ENCODE measurements at places on chromosomes 4 and X.

DNA sequence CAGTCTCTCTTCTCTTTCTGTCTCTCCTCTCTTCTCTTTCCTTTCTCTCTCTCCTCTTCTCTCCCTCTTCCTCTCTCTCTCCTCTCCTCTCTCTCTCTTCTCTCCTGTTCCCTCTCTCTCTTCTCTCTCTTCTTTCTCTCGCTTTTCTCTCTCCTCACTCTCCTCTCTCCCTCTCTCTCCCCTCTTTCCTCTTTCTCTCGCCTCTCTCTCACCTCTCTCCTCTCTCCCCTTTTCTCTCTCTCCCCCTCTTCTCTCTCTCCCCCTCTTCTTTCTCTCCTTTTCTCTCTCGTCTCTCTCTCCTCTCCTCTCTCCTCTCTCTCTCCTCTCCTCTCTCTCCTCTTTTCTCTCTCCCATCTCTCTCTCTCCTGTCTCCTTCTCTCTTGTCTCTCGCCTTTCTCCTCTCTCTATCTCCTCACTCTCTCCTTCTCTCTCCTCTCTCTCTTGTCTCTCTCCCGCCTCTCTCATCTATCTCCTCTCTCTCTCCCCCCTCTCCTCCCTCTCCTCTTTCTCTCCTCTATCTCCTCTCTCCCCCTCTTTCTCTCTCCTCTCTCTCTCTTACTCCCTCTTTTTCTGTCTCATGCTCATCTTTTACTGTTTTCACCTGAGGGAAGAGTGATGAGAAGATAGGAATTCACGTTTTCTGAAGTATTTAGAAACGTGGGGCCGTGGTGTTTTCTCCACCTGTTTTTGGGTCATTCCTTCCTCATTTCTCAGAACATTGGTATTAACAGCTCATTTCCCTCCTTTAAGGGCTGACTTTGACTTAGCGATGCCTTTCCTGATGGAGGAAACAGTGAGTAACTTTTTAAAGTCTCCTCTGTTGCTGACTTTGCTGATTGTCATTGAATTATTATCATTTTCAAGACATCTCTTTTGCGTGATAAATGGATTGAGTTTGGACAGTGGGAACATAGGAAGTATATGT is 80.6 kb upstream of the CD99 start:
- DNase-seq = no peak

DNA sequence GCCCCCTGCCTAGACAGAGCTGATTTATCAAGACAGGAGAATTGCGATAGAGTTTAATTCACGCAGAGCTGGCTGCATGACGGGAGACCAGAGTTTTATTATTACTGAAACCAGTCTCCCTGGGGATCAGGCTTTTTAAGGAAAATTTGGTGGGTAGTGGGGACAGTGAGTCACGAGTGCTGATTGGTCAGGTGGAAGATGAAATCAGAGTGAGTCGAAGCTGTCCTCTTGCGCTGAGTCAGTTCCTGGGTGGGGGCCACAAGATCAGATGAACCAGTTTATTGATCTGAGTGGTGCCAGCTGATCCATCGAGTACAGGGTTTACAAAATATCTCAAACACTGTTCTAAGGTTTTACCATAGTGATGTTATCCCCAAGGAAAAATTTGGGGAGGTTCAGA is 36.6 kb downstream of the MYOZ2 start:
- no peak for DNase-seq

GRCh38 chrX:11952176-11952720 is 186.0 kb upstream of the FRMPD4 start:
- no peak for DNase-seq

DNA sequence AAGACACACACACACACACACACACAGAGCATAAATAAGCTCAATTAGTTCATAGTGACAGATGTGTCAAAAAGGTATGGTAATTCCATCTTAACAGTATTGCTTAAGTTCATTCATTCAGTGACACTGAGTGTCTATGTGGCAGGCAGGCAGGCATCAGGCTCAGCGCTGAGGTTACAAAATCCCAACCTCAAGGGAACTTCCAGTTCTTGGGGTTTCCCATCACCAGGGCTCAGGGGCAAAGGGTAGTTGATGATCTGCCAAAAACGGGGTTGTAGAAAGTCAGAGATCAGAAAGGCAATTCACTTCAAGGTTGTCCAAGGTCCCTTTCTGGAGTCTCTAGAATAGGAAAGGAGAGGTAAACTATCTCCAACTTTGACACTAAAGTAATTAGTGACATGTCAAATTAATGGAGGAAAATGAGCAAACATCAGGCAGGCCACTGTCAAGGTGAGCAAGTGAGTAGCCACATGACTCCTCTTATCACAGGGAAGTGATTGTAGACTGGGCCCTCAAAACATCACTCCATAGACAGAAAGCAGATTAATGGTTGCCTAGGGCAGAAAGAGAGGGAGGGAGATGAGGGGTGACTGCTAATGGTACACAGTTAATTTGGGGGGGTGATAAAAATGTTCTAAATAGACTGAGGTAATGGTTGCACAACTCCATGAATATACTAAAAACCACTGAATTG is 41.8 kb downstream of the GPC4 start:
- no peak for DNase-seq

Data from NCI-H2227 treated with DMSO at 0.1 percent for 48 hours (cell line).